CD4-positive, alpha-beta T cell treated with Interleukin-17A for 4 hours (primary cell): ENCODE measurements at places on chromosomes 6 and 20.

- DNase-seq = peak; percentile 74
Observed at GRCh38 chr6:31797588-31797987, 2.0 kb upstream of the VARS1 start.

GRCh38 chr20:41366546-41367392 is at the start of gene EMILIN3:
Gene EMILIN3, minus strand, starts transcription at chr20:41366818. Its CDS starts 184 bp downstream, at chr20:41366634.
- DNase-seq = no peak

GRCh38 chr6:6522709-6523108 is 65.8 kb upstream of the LY86 start:
- DNase-seq = no peak

DNA sequence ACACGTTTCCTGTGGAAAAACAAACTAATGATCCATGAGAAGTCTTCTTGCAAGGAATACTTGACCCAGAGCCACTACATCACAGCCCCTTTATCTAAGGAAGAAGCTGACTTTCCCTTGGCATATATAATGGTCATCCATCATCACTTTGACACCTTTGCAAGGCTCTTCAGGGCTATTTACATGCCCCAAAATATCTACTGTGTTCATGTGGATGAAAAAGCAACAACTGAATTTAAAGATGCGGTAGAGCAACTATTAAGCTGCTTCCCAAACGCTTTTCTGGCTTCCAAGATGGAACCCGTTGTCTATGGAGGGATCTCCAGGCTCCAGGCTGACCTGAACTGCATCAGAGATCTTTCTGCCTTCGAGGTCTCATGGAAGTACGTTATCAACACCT is 35.4 kb downstream of the GCNT2 start:
- no peak for DNase-seq

- DNase-seq = no peak
Observed at GRCh38 chr6:123016431-123017103, 20.5 kb downstream of the CLVS2 start.

GRCh38 chr6:15904651-15905376 is 224.1 kb upstream of the MYLIP start:
- DNase-seq = no peak

DNA sequence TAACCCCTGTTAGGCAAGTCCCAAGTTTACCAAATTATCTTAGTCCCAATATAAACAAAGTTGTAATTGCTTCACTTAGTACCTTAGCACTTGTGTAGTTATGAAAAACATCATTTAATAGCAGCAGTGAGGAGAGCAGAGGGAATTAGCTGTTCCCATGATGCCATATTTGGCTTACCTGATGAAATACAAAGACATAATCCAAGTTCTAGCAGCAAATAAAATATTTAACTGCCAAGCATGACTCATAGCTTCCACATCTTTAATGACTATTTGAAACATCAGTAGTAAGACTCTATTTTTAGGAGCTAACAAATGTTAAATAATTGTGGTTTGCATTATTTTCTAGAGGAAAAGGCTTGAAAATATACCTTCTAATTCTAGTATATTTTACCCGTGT is 94.0 kb upstream of the MCHR2 start:
- no peak for DNase-seq

DNA sequence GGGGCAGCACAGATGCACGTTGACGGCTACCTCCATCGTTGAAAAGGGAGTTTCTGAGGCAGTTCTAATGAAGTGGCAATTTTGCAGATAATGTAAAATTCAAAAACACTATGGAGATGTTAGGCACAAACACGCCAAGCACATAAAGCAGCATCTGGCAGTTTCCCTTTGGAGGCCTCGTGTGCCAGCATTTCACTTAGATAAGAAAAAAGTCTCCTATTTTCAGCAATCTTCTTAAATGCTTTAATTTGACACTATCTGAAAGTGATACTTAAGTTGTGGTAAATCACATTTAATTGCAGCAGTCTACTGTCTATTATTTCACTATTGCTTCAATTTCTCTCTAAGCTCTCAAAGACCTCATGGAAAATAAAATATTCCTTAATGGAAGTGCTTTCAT is 125.3 kb upstream of the PROKR2 start:
- no peak for DNase-seq

GRCh38 chr6:19013026-19013705 is 626.0 kb downstream of the RNF144B start:
- no peak for DNase-seq

DNA sequence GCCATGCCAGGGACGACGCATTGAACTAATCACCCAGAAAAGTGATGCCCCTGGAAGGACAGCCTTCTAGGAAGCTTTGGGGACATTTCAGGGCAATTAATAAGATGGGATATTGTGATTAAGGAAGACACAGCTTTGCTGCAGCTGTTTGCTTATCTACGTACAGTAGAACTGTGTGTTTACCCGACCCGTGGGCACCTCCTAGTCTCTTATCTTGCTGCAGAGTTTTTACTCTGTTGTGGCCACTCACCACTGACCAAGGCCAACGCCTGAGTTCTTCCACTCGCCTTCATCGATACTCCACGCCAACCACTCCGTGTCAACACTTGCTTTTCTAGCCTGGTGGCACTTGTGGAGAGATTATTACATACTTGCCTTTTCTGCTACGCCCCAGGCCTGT is 105.9 kb upstream of the MLN start:
- DNase-seq = no peak

DNA sequence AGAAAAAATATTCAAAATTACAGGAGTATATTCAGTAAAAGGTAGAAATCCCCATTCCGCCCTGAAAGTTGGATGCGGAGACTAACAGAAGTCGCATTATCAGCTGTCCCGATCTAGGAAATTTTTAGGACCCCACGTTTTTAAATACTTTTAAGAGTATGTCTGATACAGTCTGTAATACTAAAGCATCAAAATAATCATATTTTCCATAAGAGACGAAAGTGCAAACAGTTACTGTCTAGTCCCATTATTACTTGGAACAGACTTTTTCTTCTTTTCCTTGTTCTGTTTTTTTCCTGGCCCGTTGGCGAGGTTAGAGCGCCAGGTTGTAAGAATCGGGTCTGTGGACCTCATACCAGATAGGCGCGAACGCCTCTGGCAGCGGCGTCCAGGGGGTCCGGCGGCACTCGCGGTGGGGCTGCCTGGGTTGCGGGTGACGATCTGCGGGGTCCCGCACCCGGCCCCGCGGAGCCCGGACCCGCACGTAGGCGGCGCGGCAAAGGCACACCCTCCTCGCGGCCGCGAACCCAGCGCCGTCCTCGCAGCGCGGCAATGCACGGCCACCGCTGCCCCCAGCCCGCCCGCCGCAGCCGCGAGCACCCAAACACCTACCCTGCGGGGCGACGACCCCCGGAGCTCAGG is 460 bp downstream of the PLAGL1 start:
- DNase-seq = no peak

DNA sequence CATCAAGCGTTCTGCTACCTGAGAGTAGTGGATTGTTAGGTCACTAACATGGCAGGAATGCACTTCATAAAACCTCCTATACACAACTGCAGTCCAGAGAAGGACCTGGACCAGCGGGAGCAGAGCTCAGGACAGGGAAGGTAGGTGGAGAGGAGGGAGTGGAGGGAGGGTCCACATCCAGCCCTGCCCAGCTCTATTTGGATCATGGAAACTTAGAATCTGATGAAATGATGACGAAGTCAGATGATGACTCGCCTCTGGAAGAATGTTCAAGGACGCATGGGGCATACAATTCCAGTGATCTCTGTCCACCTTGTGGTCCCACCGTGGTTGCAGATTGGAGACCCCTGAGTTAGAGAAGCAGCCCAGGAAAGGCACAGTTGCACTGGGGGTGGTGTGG is 68.8 kb downstream of the CLIC5 start:
- no peak for DNase-seq

DNA sequence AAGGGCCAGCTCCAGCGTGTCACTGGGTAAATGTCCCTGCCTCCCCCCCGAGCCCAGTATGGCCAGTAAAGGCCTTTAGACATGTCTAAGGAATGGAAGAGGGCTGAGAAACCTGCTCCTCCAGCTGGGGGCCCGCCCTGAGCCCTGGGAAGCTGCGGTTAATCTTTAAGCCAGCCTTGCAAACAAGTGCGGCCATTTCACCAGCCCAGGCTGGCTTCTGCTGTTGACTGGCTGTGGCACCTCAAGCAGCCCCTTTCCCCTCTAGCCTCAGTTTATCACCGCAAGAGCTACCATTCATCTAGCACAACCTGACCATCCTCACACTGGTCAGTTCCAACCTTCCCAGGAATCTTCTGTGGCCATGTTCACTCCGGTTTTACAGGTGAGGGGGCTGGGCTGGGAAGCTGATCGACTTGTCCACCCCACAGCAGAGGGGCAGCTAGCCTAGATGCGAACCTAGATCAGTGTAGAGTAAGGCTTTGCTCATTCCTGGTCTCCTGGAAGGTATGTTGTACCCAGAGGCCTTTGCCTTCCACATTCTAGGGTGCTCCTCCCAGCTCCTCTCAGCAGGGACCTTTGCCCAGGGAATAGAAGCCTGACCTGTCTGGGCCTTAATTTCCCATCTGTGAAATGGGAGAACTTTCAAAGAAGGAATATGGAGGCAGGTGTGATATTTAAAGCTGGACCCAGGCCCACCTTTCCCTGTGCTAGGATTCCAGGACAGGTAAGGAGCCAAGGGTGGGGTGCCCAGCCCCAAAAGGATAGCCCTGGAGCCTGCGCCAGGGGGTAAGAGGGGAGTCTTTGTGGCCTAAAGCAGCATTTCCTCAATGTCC is 1.2 kb upstream of the SRC start:
- DNase-seq = no peak

DNA sequence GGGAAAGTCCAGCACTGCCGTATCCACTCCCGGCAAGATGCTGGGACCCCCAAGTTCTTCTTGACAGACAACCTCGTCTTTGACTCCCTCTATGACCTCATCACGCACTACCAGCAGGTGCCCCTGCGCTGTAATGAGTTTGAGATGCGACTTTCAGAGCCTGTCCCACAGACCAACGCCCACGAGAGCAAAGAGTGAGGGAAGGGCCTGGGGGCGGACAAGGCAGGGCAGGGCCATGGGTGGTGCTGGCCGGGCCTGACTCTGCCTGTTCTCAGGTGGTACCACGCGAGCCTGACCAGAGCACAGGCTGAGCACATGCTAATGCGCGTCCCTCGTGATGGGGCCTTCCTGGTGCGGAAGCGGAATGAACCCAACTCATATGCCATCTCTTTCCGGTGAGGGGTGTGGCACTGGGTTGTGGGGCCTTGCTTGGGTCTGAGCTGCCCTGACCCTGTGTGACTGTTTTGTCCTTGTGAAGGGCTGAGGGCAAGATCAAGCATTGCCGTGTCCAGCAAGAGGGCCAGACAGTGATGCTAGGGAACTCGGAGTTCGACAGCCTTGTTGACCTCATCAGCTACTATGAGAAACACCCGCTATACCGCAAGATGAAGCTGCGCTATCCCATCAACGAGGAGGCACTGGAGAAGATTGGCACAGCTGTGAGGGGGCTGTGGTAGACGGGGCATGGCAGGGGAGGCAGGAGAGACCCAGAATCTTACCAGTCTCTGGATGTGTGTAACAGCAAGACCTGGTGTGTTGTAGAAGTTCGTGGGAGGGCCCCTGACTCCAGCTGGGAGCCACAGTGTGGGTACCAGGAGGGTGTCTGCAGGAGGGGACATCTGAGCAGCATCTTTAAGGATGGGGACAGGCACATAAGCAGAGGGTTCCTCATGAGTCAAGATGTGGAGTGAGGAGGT is 29.1 kb downstream of the PLCG1 start:
- peak; percentile 1 for DNase-seq

DNA sequence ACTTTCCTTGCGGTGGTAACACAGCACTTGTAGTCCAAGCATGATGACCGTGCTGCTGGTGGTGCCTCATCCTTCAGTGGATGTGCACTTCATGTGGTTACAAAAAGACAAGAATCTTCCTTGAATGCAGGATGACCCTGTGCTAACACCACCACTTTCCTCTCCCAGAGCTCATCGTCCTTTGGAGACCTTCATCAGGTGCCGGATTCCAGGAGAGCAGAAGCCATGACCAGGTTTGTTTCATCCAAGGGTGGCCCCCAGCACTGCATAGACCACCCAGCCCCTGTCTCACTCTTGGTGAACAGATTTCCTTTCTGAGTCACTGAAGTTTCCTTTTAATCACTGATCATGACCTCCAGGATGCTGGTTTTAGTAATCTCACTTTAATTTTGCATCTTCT is 101.2 kb upstream of the SYNDIG1 start:
- no peak for DNase-seq

DNA sequence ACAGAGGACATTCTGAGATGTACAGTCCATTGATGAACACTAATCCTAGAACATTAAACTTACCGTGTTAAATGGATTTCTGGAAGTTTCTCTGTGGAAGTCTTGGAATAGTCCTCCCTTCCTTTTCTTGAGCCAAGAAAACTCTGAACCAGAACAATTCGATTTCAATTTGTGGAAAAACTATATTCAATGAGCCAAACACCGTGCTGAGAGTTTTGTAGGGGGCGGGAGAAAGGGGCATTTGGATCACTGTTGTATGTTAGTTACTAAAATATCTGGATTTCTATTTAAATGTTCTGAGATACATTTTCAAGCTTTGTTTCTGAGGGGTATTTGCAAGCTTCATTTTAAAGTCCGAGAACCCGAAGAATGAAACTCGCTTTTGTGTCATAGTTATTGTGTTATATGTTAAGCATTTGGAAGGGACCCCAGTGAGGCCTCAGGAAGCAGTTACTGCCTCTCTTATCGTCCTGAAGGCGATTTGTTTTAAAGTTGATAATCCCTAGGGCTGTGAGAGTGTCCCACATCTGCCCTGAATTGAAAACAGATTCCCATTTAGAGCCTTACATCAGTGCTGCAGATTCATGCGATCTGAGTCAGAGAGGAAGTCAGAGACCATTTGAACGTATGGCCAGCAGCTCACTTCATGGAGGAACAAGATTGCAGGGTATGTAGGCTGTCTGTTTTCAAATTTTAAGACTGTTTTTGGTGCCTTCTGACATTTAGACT is 70.8 kb upstream of the SASH1 start:
- no peak for DNase-seq

DNA sequence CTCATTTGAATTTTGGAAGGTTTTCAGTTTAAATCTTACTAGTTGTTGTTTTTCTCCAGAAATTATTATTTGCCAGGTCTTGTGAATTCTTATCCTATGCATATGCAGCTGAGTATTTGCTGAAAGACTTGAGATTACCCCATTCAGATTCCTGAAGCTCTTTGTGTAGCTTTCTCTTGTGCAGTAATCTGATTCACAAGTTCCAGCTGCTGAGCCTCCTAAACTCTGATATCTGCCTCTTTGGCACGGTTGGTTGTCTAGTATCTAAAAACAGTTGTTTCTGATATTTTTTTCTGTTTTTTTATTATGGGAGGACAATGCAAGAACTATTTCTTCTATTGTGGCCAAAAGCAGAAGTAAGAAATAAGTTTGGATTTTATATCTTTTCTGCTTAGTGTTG is 863.9 kb upstream of the MANEA start:
- no peak for DNase-seq

- no peak for DNase-seq
Observed at GRCh38 chr20:19253916-19254820, 41.7 kb downstream of the SLC24A3 start.

- peak; percentile 12 for DNase-seq
Observed at GRCh38 chr20:45300961-45301360, 5.7 kb upstream of the RBPJL start.
